Urinary bladder (tissue), 4 donors: ENCODE measurements at places on chromosomes 2 and 18. TPM values are rescaled to one million over a fixed set of nuclear protein-coding genes. Genes with fewer than 3 reads are reported as not detected.

DNA sequence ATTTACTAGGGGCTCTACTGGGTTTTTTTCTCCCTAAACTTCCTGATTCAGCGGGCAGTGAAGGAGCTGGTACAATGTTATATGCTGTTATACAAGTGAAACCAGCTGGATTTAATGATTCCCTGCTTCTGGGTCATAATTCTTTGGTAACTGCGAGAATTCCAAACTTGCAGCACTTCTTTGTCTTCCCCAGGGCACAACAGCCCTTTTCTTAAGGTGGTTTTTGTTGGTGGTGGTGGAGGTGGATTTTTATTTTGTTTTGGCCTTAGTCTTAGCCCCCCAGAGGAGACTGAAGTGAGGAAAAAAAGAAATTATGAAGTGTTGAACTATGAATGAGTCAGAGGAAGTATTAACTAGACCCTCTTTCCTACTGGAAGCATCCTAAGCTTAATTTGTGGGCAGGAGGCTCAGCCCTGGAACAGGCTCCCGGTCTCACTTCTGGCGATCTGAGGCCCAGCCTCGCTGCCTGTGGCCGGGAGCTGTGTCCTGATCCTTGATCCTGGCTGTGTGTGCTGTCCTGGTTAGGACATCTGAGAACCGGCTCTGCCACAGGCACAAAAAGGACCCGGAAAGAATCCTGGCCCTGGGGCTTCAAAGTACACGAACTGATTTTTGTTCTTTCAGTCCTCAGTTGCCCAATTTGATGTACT is 141.9 kb downstream of the LYPD6B start:
- DNase-seq: no peak

DNA sequence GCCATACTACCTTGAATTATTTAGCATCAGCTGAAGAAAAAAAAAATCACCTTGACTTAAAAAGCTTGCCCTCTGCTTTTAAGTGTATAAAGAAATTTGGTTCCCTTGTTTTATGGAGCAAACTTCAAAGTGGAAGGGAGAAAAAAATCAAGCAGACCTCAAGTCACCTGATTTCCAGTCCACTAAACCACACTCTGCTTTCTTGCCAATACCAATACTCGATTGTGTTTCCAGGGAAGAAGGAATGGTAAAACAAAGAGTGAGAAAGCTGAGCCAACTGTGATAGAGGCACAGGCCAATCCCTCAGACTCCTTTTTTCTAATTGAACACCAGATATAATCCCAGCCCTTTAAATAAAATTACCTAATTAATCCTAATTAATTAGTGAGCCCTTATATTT is 587.3 kb downstream of the ARHGAP15 start:
- no peak for DNase-seq

DNA sequence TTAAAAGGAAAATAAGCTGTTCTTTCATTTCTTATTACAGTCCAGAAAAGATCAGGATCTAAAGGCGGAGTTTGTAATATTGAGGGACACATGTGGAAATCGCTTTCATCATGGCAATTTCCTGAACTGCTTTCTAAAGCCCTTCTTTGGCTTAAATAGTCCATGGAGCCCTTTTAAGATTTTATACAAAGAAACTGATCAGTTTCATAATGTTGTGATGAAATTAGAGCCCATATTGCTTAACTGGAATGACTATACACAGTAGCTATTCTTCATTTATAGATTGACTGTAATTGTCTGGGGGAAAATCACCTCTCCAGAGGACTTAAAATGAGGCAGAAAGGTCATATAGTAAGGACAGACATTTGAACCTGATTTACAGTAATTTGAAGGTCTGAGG is 322.2 kb downstream of the ETAA1 start:
- no peak for DNase-seq

DNA sequence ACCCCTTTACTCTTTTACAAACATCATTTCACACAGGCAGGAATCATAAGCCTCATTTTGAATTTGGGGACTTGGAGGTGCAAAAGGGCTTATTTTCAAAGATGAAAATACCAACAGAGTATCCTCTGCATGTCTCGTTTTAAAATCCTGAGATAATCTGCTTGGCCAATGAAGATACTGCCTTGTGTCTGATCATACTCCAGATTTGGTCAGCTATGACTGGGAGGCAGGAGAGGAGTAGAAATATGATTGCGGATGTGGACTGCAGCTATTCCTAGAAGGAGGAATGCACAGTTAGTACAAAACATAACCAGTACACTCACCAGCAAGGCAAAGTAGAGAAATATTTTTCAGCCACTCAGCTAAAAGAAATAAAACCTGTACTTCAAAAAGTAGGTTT is 342.3 kb downstream of the RPRM start:
- DNase-seq: no peak

DNA sequence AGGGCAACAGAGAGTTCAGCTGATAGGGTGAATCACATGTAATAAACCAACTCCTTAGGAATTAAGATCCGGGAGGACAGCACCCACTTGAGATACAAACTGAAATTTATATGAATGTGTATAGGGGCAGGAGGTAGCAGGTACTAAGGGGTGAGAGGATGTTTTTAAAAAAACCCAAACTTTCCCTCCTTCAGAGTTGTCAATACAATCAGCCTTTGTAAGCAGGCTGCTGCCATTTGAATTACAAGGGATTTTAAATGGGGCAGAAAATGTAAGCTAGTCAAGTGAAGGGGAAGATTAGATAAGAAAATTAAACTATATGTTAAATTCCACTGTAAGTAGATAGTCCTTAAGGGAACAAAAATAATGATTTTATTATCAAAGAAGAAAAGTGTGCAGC is 1239.7 kb upstream of the CELF4 start:
- no peak for DNase-seq

DNA sequence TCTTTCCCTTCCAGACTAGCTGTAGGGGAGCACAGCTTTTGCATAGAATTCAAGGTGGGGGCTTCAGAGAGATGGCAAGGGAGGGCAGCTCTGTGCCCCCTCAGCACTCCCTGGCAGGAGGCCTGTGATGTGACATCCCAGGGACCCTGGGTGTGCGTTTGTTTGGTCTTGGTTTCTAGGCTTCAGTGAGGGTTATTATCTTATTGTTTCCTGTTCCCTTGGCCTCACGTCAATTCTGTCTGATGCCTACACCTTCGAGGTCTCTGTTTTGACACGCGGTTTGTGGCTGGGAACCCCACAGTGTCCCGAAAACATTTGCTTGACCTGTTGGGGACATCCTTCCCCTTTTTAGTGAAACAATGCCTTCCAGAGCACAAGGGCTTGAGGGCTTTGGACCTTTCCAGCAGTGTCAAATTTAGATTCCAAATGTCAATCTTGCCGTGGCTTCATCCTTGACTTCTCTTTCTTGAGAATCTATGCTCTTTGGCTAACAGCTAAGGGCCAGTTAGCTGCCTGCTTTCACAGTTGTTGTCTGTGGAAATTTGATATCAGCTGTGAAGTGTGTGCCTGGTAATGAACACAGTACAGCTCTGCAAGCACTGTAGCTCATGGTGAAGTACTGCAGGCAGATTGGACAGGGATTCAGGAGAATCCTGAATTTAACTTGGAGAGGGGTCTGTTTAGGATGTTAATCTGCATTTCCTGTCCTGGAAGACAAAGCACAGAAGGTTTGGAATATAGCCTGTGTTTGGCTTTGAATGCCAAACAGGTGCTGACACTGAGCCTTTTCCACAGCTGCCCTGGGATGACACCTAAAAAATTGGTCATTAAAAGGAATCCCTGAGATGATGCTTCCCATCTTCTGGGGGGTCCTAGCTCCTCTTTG is 108.2 kb upstream of the CXCR4 start:
- no peak for DNase-seq

CNDP1 gene
- total RNA-seq: 0.16 TPM

CRYGA gene
- total RNA-seq: not detected
